ENCODE measurements at places on chromosomes 7 and 10.

DNA sequence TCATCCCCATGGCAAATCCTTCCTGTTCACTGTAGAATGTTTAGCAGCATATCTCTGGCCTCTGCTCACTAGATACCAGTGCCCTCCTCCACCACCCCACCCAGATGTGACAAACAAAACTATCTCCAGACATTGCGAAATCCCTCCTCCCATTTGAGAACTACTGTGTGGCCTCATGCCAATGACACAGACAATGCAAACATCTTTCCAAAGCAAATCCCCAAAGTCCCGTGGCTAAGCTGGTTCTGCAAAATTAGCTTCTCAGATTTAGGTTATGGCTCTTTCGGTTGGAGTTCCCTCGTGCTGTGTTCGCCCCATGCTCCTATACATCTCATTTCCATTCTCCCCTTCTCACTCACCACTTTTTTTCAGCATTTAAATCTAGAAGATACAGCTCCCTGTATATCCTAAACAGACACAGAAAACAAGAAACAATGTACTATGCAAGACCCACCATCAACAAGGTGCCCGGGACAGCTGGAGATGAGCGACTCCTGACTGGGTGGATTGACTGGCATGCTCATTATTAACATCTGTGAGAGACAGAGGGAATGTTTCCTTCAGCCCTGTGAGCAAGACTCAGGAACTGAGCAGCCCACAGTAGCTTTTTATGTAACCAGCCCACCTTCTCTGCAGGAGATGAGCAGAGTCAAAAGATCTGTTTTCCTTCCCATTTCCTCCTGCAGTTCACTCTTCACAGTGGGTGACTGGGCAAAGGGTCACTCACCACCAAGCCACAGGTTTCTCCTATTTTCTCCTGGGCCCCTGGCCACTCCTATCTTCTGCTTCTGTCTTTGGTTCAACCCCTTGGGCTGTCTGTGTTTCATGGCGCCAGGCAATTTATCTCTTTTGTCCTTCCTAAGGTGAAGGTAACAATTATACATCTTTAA is 225.7 kb upstream of the AOAH start:
- peak; percentile 46 for DNase-seq

DNA sequence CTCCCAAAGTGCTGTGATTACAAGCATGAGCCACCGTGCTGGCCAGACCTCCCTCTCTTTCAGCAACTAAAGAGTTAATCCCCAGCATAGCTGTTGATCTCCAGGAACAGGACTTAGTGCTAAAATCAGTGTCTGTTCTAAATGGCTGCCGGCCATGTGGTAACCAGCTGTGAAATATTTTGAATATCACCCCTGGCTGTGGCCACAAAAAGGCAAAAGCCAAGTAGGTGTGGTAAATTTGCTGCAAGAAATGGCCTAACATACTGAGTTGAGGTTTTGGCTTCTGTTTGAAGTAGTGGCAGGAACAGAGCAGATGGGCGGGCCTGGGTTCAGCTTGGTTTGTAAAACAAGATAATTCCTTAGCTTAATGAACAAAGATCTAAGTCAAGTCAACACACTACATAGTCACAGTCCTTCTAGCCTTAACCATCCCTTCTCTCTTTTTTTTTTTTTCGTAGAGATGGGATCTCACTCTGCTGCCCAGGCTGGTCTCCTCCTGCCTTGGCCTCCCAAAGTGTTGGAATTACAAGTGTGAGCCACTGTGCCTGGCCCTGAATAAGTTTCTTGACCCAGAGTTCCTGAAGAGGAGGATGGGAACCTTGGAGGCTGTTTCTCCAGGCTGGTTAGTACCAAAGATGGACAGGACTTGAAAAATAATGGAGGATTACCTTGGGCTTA is 22.7 kb upstream of the AGFG2 start:
- DNase-seq, result peak; percentile 74

GRCh38 chr10:99008054-99008453 is 227.6 kb downstream of the HPSE2 start:
- no peak for DNase-seq

DNA sequence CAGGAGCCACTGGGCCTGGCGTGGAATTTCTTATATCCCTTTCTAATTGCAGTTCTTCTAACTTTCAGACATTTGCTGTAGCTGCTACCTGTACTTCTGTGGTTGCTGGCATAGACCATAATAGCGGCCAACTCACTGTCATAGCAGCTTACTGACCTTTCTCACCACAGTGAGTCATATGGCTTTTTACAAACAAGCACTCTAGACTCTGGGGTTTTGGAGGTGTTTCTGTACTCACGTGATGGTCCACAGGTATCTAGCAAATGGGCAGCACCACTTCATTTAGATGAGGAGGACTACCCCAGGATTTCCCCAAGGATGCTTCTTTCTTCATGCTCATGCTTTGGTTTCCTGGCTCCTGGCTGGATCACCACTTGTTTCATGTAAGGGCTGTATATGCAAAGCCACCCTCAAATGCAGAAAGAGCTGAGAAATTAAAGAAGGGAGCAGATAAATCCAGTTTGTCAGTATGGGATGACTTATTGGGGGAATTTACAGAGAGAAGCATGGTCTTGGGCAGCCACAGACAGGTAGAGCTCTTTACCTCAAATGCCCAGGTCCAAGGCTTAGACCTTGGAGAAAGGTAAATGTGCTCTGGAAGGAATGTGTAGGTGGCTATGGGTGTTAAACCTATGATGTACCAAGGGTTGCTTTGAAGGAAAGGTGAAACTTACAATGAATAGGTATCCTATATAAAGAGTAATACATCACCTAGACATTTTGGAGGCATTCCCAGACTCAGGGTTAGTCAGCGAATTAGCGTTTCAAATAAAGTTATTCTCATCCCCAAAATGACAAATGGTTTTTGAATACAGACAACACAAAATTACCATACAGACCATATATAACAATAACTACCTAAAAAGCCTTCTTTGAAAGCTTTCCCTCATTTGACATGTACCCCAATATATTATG is 15.9 kb upstream of the SLC25A16 start:
- DNase-seq, result no peak

- DNase-seq, result no peak
Observed at GRCh38 chr7:78862411-78862900, 591.0 kb downstream of the MAGI2 start.
